ENCODE measurements at places on chromosomes 5 and 9.

DNA sequence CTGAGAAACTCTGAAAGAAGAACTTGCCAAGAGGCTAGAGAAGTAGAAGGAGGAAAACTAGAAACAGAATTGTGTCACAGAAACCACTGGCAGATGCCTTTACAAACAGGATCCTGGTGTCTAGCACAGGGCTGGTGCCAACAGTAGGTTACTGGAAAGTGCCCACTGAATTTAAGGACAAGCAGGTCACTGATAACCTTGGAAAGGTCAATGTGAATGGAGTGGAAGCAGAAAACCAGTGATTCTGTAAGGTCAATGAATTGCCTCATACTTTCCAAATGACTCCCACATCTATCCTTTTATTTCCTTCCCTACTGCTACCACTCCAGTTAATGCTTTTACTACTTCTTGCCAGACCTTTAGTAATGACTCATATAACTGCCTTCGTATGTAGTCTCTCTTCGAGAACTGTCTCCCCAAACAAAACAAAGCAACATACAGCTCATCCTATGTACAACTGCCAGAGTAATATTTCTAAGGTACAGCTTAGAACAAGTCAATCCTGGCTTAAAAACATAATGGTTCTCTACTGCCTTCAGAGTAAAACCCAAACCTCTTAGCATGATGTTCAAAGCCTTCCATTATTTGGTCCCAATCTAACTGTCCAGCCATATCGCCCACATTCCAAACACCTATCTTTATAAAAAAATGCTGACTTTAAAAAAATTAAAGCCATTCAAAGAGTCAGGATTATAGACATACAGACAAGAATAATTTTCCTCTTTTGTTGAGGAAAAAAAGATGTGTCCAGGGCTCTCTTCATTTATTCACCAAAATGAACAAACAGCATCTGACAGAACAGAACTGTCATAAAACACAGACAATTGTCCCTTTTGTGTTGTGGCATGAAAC, 52.5 kb downstream of the NR3C1 start:
- no peak for DNase-seq

GRCh38 chr9:76215066-76215465, 179.2 kb downstream of the RFK start:
- no peak for DNase-seq

- DNase-seq = no peak
Observed at GRCh38 chr5:30525353-30525752, 668.1 kb upstream of the CDH6 start.

DNA sequence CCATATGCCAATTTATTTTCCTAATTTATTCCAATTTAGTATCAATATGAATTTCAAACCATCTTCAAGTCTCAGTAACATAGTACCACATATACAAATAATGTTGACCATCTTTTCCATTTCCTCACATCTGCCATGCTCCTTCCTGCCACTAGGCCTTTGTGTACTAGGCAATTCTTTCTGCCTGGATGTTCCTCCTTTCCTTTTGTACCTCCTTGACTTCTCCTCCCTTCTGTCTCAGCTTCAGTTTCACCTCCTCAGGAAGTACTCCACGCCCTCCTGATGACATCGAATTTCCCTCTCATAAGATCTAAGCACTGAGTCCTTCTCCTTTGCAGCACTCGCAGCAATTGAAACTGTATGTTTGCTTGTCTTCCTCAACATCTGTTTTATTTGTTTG, 53.9 kb downstream of the MEF2C start:
- DNase-seq = no peak

DNA sequence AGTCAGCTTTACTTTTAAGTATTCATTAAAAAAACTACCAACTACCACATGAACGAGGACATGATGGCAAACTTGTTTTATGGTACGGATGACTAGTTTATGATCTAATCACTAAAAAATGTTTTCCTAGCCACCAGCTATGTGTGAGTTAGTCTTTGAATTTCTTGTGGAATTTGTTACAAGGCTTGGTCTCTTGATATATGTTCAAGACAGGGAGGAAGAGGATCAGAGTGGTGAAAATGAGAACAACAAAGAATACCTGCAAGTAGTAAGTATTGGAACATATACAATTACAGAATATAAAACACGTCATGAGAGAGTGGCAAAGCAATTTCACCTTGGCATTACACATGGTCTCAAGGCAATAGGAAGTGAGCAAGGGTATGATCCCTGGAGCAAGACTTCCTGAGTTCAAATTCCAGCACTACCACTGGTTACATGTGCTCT, 548.6 kb upstream of the TLE4 start:
- no peak for DNase-seq

GRCh38 chr9:97430316-97431043, 18.6 kb downstream of the TDRD7 start:
- DNase-seq = no peak

DNA sequence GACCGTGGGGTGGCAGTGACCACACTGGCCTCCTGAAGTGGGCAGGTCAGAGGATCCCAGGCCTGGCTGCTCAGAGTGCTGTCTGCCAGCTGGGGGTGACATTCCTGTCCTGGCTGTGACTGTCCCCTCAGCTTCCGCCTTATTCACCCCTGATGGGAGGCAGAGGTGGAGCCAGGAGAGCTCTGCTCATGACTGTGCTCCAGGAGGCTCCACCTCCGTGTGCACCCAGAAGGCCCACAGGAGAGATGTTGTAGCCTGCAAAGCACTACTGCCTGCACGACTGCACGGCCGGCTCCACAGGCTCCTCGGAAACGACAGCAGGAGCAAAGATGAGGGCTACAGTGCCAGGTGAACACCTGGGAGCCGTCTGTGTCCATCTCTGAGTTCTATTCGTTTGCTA, 60.9 kb downstream of the ROPN1L start:
- no peak for DNase-seq

GRCh38 chr5:19694949-19695611, 292.9 kb downstream of the CDH18 start:
- no peak for DNase-seq

GRCh38 chr5:154214371-154215106, 24.0 kb downstream of the GALNT10 start:
- DNase-seq = no peak

DNA sequence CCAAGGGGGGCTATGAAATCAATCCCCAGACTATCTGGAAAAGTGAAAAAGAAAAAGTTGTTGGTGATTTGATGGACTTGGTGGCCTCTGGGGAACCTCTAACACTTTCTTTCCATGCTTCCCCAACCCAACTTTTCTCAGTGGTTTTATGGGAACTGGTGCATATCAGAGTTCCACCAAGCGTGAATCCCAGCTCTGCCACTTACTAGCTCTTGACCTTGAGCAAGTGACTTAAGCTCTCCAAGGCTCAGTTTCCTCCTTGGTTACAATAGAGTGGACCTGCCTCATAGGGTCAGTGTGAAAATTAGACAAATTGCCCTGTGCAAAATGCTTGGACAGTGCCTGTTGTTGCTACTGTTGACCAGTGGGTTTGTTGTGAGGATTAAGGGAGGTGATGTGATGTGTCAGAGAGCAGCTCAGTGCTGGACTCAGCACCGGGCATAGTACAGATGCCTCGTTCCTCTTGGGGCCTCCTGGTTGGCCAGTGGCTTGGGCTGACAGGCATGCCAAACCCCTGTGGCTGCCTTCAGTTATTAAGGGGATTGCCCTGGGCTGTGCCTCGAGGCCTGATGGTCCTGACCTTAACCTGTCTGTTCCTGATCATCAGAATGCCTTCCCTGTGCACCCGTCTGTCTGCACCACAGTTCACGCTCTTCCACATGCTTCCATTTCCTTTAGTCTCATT, 49.3 kb downstream of the COL15A1 start:
- DNase-seq = no peak

DNA sequence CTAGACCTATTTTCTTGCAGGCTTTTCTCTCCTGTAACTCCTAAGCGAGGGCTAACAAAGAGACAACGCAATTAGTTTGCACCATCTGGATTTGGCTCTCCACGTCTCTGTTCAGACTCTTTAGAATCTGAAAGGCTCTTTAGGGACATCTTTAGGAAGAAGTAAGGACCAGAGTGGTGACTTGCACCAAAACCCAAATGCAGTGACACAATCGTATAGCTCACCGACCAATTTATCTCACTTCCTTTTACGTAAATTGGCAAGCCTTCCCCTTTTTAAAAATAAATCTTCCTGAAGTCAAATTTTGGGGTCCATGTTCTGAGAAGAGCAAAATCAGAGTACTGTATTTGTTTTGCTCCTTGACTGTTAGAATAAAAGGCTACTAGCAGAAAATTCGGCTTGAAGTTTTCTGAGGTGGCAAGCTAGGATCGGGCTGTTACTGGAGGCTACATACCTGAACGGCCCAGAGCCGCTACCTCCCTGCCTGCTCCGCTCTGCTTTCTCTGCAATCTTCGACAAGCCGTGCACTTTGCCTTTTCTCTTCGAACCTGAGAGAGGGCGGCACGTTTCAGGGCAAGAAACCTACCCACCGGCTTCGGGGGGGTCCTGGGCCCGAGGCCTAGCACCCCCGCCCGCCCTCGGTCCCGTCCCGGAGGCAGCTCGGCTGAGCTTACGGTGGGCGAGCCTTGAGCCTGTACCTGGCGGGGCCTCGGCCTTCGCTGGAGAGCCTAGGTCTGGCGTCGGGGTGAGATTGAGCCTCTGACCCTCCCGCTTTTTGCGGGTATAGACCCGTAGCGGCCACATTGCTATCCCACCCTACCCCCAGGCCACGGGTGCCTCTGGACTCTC, 537 bp downstream of the MEIKIN start:
- DNase-seq = no peak

DNA sequence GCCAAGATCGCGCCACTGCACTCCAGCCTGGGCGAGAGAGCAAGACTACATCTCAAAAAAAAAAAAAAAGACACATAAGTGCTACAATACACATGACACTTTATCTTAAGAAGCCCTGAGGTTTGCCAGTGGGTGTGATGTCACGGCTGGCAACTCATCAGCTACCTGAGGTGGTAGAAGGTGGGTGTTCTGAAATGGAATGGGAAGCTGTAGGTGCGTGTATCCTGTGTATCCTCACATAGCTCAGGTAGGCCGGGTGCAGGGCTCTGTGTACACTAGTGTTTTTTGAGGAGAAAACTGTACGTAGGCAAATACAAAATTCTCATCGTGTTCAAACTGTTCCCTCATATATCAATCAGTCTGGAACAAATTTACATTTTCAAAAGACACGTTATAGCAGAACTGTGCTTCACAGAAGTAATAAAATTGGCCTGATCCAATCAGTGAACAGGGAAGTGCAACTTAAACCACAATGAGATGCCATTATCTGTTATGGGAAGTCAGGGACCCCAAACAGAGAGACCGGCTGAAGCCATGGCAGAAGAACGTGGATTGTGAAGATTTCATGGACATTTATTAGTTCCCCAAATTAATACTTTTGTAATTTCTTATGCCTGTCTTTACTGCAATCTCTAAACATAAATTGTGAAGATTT, 10.4 kb downstream of the BICD2 start:
- no peak for DNase-seq

DNA sequence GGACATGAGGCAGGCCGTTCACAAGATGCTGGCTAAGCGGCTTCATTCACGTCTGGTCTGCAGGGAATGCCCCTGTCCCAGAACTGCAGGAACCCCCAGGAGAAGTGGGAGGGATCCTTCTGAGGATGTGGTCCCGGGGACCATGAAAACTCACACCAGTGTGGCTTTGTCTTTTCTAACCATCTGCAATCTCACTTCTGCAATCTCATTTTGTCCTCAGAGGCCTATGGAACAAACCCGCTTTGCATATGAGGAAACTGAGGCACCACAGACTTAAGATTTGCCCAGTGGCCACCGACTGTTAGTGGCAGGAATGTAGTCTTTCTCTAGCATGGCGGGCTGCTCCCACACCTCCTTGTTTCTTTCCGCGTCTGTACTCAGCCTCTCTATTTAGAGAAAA, 6.9 kb downstream of the CXCL14 start:
- DNase-seq = no peak

DNA sequence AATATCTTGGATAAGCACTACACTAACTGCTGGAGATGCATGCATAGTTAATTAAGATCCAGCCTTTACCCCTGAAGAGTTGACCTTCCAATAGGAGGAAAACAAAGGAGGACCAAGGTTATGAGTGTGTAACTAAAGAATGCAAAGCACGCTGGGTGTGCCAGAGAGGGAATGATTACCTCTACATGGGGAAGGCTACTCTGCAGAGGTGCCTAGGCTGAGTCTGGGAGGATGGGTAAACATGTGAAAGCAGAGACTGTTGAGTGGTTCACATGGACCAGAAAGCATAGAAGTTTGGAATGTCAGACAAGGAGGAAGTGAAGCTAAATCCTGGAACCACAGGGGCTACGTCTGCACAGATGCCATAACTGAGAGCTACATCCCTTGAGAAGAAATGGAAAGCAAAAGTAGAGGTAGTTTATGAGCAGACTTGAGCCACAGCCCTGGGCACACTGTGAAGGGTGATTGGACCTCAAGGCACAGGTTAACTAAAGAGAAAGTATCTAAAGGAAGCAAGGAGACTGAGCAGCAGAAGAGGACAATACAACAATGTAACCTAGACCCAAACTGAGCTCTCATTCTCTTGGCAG, 176.2 kb downstream of the DENND1A start:
- no peak for DNase-seq

GRCh38 chr5:65819905-65820240, 97.9 kb downstream of the NLN start:
- DNase-seq = no peak

GRCh38 chr5:88718736-88719135, 164.2 kb downstream of the MEF2C start:
- no peak for DNase-seq

DNA sequence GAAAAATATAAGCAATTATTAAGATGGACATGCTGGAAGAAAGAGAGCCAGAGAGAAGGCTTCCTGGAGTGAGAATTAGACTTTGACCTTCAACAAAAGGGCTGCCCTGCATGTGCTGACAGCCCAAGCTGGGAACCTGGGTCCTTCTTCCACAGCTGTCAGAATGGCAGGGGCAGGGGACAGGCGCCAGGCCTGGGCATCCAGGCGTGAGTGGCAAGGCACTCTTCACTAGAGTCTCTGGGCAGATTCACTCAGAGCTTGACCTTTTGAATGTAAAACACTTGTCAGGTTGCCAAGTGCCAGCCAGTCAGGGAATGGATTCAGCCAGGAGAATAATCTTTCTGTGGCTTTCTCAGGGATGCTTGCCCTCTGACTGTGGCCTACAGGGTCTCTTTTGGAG, 119.1 kb upstream of the CLINT1 start:
- DNase-seq = no peak

- DNase-seq = no peak
Observed at GRCh38 chr5:123207081-123207537, 118.1 kb downstream of the PRDM6 start.

DNA sequence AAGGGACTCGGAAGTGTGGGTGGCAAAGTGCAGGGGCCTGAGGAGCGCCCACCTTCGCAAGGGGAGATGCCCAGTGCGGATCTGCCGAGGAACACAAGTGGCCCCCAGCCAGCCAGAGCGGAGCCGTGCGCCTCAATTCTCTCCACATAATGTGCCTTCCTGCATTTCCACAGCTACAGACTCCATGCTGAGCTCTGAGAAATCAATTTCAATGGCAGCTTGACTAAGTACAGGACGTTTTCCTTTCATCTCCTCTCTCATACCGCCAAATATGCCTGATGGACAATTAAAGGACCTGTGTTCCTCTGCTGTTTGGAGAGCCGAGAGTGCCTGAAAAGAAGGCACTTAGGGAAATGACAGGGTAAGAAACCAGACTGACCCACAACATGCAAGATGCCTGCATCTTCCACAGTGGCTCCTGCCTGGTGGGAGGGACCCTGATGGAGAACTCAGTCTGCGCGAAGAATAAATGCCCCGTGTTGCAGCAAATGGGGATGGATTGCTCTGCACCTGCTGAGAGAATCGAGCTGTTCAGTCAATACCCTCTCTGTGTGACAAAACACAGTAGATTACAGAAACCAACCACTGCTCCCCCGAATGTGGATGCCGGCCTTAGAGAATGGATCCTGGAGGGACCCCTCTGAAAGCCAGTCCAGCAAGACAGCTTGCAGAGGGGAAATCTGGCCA, 38.6 kb upstream of the OLFM1 start:
- DNase-seq = no peak

GRCh38 chr5:20113031-20113715, 125.2 kb upstream of the CDH18 start:
- DNase-seq = no peak
